ENCODE measurements at places on chromosomes 3 and 15.
A peak's percentile ranks its signal among the peaks of the same experiment; 100 is the strongest.

- DNase-seq = peak; percentile 70
These were observed 1.5 kb upstream of the RBM15B start for GRCh38 chr3:51389423-51390183.

GRCh38 chr3:96449803-96450202 is 364.6 kb upstream of the EPHA6 start:
- no peak for DNase-seq

GRCh38 chr15:38378161-38378560 is 75.8 kb upstream of the FAM98B start:
- DNase-seq = no peak

DNA sequence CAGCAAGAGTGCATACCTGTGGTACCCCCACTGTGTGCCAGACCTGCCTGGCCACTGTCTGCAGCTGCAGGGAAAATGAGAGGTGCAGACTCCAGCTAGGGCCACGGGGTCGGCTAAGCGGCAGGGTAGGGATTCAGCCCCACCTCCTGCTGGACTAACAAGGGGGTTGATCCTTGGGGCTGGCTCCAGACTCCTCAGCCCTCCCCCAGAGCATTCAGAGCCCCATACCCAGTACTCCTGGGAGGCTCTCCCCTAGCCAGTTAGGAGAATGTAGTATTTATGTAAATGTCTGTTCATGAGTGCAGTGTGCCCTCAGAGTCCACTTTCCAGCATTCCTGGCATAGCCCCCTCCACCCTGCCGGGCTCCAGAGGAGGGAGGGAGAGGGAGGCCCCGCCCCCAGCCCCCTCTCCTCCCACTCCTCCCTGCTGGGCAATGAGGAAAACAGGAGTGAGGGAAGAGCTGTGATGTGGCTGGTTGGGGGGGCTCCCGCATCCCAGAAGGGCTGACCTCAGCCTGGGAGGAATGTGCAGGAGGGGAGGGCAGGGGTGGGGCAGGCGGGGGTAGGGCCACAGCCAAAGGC is 4.5 kb upstream of the SEMA3B start:
- DNase-seq = no peak

- DNase-seq = no peak
These were observed 17.2 kb downstream of the PLXNA1 start for GRCh38 chr3:127000119-127000518.

- no peak for DNase-seq
These were observed 38.3 kb upstream of the IL12A start for GRCh38 chr3:159950156-159950898.

GRCh38 chr15:77816983-77817382 is 184.3 kb upstream of the LINGO1 start:
- DNase-seq = no peak

GRCh38 chr3:122690096-122690495 is 9.5 kb downstream of the PARP14 start:
- no peak for DNase-seq

DNA sequence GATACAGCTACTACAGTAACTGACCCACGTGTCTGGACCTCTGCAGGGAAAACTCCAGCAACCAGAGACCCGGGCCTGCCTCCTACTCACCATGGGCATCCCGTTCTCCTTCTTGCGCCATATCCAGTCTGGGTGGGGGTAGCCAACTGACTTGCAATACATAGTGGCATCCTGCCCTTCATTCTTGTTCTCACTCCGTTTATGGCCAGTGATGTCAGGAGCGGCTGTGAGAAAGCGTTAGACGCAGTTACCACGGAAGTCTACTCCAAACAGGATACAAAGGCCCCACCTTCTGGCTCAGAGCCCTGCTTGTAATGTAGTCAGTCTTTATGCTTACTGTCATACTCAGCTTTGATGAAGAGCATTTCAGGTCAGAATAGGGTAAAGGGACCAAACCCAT is 59.6 kb downstream of the NPTN start:
- DNase-seq = no peak

DNA sequence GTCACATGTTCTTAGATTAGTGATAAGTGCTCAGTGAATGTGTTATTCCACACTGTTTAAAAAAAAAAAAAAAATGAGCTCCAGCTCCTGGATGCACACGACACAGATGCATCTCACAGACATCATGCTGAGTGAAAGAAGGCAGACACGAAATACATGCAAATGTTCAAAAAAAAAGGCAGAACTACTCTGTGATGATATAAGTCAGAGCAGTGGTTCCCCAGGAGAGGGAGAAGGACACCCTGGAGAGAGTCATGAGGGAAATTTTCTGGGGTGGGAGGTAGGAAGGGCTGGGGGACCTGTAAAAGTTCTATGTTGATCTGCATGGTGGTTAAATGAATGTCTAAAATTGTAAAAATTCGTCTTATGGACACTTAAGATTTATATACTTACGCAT is 4.3 kb downstream of the CSRNP1 start:
- DNase-seq = no peak

Measured in stimulated activated CD8-positive, alpha-beta memory T cell treated with anti-CD3 and anti-CD28 coated beads, Interleukin-4, amount 100 ng/mL, for 48 hours (primary cell).